Kidney (tissue), 22 donors: ENCODE measurements at places on chromosomes 2 and 18.

DNA sequence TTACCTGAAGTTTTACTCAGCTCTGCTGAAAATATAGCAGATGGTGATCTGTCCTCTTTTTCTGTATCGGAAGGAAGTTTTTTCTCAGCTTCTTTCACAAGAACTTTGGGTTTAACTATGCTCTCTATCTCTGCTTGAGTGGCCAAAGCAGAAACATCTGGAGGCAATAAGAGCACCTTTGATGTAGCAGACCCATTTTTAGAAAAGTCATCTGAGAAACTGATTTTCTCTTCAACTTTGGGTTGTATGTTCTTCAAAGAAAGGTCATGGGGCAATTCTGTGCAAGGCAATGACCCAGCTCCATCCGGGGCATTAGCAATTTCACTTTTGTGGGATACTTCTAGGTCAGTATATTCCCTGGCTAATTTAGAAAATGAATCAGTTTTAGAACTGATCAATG, 25.2 kb downstream of the RTN4 start:
- DNase-seq, result no peak

GRCh38 chr2:115161081-115161770, 718.8 kb downstream of the DPP10 start:
- DNase-seq, result no peak

GRCh38 chr18:55910296-55910695, 322.3 kb upstream of the TCF4 start:
- no peak for DNase-seq

DNA sequence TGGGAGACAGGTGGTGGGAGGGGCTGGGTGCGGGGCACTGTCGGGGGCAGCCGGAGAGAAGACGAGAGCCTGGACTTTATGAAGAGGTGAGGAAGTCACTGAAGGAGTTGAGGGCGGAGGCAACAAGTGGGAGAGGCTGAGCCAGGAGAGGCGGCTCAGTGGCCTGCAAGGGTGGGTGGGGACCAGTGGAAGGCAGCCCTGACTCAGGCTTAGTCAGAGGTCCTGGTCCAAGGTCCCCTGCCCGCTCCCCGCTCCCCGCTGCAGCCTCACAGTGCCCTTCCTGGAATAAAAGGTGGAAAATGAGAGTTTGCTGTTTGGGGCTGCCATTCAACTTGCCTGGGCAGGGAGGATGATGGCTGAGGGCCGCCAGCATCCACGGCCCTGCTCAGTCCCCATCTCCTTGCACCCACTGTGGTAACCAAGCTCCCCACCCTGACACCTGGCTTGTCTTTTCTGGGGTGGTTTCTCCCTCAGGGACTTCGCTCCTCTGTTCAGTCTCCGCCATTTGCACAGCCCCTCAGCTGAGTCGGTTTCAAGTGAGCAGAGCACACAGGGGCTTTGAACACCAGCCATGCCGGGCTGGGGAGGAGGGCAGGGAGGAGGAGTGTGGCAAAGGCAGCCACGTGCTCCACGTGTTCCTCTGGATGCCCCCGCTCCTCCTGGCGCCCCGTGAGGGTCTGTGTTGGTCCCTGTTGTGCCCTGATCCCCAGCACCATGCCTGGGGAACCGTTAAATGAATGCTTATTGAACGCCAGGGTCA, 13.7 kb upstream of the RALB start:
- no peak for DNase-seq

DNA sequence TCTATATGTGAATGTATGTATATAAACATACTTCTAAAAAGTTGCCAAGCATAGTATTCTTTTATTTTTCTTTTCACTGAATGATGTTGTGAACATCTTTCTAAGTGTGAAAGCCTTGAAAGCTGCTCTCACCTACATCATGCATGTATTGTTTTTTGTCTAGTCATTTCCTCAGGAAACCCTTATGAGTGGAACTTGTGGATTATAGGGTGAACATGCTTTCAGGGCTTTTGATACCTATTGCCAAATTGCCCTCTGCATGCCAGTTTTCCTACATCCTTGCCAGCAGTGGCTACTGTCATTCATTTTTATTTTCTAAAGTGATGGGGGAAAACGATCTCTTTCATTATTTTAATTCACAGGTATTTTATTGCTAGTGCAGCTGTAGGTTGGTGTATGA, 78.3 kb downstream of the ADAM23 start:
- DNase-seq, result no peak

DNA sequence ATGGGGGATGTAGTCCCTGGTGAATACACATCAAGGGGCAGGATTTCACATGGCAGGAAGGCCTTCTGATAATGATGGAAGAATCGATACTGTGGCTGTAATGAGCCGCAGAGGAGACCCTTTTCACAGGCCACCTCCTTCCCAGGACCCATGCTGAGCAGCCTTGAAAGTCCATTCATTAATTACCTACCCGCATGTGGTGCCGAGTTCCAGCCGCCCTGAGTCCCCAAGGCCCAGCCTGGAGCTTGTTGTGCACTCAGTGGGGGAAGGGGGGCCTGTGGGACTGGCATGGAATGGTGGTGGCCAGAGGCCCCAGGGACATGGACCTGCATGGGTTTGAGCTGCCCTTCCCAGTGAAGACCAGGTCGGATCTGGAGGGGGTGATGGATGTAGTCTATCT, 25.5 kb downstream of the ASB18 start:
- DNase-seq, result no peak
